ENCODE measurements at places on chromosomes 7 and 10. TPM values are rescaled to one million over a fixed set of nuclear protein-coding genes. Genes with fewer than 3 reads are reported as not detected.

- DNase-seq, result no peak
These were observed 121.8 kb downstream of the CD36 start for GRCh38 chr7:80760292-80760691.

DNA sequence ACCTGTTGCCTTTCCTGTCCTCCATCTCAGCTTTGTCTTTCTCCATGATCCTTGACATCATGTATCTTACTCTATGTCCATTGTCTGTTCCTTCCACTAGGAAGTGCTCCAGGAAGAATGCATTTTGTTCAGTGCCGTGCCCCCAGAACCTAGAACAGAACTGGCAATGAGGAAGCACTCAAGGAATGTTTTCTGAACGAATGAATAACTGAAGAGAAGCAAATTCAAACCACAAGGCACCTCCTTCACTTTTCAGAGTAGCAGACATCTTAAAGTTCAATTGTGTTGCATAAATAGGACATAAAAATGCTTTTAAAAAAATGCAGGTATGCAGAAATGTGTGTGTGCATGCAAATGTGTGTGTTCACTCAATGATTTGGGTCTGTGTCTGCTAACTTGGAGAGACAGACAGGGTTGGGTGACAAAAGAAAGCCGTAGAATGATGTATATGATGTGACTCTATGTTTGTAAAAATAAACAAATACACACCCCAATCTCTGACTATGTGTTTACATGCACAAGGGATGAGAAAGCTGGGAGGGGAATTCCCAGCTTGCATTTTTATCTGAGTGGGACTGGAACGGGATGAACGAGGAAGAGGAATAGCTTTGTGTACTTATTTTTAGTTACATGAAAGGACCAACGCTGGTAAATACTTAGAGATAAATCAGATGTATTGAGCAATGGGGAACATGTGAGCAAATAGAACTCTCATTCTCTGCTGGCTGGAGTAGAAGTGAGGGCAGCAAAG is 237.7 kb downstream of the FANK1 start:
- DNase-seq, result no peak

- no peak for DNase-seq
These were observed 120.7 kb upstream of the FAM3C start for GRCh38 chr7:121516821-121517220.

DNA sequence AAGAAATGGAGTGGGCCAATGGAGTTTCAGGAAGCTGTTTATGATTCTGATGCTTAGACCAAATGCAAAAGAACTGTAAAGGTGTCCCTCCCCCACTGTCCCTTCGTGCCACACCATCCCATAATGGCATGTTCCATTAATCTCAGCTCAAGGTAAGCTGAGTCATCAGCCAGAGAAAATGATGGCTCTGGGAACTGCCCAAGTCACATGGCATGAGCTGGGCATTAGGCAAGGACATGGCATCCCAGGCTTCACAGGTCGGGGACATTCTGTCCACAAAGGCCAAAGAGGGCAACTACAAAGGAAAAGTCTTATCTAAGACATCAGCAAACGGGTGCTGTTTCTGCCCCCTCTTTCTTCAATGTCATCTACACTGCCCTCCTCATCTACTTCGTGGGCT is 44.9 kb downstream of the DLG5 start:
- no peak for DNase-seq

The SEMA3D gene
- total RNA-seq, result not detected

The MRPL32 gene
- 68.5 TPM for total RNA-seq

The SOSTDC1 gene
- not detected for total RNA-seq
